ENCODE measurements at places on chromosomes 7 and 10. TPM values are rescaled to one million over a fixed set of nuclear protein-coding genes. Genes with fewer than 3 reads are reported as not detected.

DNA sequence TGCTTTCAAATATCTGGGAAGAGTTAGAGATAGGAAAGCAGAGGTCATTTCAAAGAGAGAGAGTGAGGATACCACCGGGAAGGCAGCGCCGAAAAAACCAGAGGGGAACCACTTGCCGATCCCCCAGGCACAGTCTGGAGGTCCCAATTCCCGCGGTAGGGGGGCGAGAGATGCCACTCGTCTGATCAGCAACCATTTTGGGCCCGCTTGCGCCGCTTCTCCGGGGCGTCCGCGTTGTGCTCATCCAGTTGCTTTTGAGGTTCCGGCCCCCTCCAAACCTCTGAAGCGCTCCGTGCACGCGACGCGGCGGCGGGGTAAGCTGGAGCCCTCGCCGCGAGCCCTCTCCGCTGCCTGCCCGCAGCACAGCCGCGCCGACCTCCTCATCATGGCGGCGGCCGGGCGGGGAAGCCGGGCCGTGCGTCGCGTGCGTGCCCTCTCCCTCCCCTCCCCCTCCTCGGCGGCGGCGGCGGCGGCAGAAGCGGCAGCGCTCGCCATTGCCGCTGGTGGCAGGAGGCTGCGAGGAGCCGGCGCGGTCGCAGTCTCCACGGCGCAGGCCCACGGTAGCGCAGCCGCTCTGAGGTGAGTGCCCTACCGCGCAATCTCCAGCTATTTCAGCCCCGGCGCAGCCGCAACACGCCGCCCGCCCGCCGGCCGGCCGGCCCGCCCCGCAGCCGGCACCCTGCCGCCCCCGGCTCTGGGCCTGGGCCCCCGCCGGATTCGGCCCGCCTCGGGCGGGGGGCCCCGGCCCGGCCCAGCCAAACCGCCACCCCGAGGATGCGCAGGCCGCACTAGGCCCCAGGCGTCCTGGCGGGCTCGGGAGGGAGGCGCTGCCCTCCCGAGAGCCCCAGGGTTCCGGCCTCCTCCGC lies at the start of gene NRF1:
Gene NRF1 (plus strand): TSS at position 475 of the 866 bp plus-strand sequence. CDS start 45,632 bp downstream, outside the sequence.
- no peaks in the 10 kb centered on the region for H3K27me3 ChIP-seq
- peaks cover 26% of the 10 kb centered on the region for H3K36me3 ChIP-seq
- DNase-seq: peak; percentile 79
- peak within 1 kb of the TSS; percentile 88 for H3K27ac ChIP-seq
- peak within 1 kb of the TSS; percentile 89 for H3K4me3 ChIP-seq

DNA sequence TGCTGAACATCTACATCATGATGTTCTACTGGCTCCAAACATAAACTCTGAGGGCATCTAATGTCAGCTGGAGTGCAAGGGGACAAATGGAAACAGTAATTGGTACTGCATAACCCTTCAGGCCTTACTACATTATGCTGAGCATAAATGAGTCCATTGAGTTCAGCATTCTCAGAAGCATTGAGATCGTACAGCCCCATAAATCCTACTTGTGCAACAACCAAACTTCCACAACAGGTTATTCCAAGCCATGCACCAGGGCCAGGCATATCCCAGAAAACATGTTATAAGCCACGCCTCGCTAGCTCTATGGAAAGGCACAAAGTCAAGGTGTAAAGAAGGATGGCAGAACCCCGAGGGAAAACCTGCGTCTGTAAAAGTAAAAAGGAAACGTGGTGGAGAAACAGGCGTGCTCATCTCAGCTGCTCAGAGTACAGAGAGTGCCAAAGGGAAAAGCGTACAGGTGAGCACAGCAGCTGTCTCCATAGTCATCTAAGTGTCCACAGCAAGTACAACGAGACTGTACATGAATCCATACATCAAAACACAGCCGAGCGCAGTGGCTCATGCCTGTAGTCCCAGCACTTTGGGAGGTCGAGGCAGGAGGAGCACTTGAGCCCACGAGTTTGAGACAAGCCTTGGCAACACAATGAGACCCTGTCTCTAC lies 124.6 kb downstream of the PARD3 start:
- no peaks in the 10 kb centered on the region for H3K27me3 ChIP-seq
- DNase-seq: no peak
- H3K27ac ChIP-seq: no peak overlapping the region
- H3K4me1 ChIP-seq: no peaks in the 10 kb centered on the region
- no peak overlapping the region for H3K4me3 ChIP-seq
- H3K36me3 ChIP-seq: peaks cover 16% of the 10 kb centered on the region

AS3MT gene
- 16.5 TPM for total RNA-seq

NOS3 gene
- total RNA-seq: 4.5 TPM

ANKRD30A gene
- not detected for total RNA-seq

DNA sequence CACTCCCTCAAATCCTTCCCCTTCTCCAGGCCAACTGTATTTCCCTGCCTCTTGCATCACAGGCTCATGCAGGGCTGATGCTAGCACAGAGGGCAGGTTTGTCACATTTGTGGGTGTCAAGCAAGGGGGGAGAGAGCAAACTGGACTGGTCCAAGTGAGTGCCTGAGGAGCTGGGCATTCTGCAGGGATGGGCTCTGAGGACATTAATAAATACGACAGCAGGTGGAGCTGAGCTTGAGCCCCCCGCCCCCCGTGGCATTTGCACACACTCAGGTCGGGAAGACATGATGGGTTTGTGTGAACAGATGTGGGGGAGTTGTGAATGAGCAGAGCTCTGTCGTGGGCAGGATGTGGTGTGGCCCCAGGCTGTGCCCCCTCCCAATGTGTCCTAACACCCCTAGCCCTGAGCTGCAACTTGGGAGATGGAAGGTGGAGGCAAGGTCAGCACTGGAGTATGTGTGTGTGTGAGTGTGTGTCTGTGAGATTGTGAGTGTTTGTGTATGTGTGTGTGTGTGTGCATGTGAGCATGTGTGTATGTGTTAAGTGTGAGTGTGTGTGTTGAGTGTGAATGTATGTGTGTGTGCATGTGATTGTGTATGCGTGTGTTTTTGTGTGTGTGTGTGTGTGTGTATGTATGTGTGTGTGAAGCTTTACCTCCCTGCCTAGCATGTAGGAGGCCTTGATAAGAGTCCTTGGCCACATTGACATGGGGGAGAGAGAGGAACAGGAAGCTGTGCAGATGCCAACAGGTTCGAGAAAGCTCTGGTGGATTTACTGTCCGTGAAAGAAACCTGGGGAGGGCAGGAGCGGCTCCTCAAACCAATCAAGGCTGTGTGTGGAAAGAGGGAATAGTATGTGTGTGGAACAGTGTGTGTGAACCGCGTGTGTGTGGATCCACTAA lies 9.1 kb downstream of the RASSF4 start:
- no peaks in the 10 kb centered on the region for H3K27me3 ChIP-seq
- no peak overlapping the region for H3K4me3 ChIP-seq
- peaks cover 18% of the 10 kb centered on the region for H3K4me1 ChIP-seq
- DNase-seq: no peak
- peaks cover 7% of the 10 kb centered on the region for H3K36me3 ChIP-seq
- H3K27ac ChIP-seq: no peak overlapping the region

Data from H9 (cell line).